Spinal cord (tissue), 10 donors: ENCODE measurements at places on chromosomes 4 and X.

GRCh38 chr4:18934197-18934596, 912.6 kb upstream of the LCORL start:
- no peak for DNase-seq

DNA sequence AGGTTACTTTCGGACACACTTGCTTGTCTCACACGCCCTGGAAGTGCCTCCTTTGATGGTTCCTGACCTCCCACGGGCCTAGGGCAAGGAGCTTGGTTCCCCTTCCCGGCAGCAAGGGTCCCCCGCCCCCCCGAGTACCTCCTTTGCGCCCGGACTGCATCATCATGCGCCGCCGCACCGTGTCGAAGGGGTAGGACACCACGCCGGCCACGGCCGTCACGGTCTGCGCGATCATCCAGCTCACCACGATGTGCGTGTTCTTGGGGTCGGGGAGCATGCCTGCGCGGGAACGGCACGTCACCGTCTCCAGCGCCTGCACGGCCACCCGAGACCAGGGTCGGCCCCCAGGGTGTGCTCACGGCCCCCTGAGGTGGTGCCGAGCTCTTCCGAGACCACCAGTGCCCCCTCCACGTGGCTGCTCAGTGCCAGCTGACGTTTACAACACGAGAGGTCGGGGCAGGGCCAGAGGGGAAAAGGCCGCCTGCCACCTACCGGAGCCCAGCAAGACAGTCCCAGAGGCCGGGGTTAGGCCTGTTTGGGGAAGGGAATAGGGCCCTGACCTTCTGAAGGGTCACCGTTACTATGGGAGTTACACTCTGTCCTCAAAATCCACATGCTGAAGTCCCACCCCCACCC, 4.7 kb downstream of the SLC25A6 start:
- DNase-seq, result no peak

GRCh38 chr4:125319311-125319710, 4.6 kb downstream of the FAT4 start:
- no peak for DNase-seq

- no peak for DNase-seq
These were observed 50.7 kb downstream of the MXRA5 start for GRCh38 chrX:3295731-3296130.

GRCh38 chr4:39022241-39022640, 10.0 kb downstream of the TMEM156 start:
- no peak for DNase-seq

DNA sequence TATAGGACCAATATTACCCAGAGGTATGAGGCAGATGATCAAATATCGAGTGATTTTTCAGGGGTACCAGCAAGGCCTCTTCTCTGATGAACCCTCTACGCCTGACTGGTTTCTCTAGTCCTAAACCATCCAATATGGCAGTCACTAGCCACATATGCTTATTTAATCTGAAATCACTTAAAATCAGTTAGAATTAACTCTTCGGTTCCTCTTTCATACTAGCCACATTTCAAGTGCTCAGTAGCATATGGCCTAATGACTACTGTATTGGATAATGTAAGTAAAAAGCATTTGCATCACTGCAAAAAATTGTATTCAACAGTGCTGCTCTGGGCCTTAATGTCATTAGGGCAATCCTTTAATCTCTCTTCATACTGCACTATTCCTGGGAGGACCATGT, 4.4 kb upstream of the APBB2 start:
- no peak for DNase-seq

DNA sequence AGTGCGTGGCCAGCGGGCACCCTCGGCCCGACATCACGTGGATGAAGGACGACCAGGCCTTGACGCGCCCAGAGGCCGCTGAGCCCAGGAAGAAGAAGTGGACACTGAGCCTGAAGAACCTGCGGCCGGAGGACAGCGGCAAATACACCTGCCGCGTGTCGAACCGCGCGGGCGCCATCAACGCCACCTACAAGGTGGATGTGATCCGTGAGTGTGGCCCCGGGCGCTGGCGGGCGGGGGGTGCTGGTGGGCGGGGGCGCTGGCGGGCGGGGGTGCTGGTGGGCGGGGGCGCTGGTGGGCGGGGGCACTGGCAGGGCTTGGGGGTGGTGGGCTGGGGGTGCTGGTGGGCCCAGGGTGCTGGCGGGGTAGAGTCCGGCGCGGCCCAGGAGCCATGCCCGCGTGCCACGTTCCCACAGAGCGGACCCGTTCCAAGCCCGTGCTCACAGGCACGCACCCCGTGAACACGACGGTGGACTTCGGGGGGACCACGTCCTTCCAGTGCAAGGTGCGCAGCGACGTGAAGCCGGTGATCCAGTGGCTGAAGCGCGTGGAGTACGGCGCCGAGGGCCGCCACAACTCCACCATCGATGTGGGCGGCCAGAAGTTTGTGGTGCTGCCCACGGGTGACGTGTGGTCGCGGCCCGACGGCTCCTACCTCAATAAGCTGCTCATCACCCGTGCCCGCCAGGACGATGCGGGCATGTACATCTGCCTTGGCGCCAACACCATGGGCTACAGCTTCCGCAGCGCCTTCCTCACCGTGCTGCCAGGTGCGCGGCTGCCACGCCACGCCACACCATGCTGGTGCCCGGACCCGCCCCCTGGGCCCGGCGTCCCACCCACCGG, 12.7 kb downstream of the FGFRL1 start:
- no peak for DNase-seq

GRCh38 chr4:5373327-5373726, 322.0 kb downstream of the STK32B start:
- DNase-seq, result no peak

DNA sequence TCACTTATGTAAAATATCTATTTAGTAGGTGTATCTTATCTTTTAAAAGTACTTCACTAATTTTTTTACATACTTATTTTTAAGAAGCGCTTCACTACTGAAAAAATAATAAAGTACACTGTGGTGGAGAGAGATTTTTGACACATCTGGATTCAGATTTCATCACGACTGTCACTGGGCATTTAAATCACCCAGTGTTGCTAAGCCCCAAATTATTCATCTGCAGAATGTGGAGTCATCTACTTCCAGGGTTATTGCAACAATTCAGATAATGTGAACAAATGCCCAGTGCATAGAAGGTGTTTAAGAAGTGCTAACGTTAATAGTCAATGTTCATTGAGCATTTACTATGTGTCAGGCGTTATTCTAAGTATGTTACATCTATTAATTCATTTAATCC, 41.8 kb downstream of the AASDH start:
- DNase-seq, result no peak

GRCh38 chr4:110550260-110550659, 72.6 kb downstream of the PITX2 start:
- DNase-seq, result no peak

- DNase-seq, result no peak
These were observed 57.9 kb upstream of the HPF1 start for GRCh38 chr4:169815606-169816005.

DNA sequence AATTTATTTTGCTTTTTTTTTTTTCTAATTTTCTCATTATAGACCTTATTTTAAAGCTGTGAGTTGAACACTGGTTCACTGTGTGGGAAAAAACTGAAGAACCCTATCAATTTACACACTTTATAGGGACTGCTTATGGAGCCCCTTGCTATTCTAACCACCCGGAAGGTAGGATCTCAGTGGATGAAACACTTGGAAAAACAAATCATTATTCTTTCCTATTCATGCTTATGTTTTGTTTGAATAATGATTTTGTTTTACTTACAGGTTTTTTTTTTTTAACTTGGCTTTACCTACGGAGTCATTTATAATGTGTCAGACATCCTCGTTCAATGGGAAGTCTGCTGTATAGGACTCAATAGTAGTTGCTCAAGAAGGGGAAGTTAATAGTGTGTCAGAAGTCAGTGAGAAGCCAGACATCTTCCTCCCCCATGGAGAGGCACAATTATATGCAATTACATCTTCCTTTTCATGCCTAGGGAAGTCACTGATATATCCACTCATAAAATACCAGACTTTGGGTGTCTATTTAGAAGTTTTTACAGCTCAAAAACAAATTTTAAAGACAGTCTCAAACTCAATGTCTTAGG, 113.2 kb downstream of the ARSF start:
- DNase-seq, result no peak

DNA sequence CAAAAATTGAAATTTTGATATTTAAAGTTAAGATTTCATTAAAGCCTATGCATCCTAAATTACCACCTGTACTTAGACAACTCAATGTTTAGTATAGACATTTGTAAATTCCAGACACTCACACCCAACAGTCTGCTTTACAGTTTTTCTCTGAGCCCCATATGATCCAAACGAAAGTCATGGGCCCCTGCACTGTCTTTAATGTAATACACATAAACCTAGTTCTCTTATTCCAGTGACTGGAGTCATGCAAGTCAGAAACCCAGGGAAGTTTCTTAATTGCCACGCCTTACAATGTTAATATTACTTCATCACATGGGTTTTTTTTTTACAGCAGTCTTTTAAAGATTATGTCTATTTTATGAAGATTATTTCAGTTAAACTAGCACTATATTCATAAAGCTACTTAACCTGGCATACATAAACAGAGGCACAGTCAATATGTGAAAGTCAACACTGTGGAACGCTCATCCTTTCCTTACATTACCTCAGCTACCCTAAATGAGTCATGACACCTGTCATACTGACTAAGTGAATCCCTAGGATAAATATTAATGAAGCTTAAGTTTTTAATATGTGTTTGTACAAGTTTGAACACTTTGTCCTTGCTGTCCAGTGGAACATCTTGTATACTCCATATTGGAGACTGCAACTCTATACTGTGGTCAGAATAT, 67.7 kb upstream of the H2AZ1 start:
- DNase-seq, result no peak

DNA sequence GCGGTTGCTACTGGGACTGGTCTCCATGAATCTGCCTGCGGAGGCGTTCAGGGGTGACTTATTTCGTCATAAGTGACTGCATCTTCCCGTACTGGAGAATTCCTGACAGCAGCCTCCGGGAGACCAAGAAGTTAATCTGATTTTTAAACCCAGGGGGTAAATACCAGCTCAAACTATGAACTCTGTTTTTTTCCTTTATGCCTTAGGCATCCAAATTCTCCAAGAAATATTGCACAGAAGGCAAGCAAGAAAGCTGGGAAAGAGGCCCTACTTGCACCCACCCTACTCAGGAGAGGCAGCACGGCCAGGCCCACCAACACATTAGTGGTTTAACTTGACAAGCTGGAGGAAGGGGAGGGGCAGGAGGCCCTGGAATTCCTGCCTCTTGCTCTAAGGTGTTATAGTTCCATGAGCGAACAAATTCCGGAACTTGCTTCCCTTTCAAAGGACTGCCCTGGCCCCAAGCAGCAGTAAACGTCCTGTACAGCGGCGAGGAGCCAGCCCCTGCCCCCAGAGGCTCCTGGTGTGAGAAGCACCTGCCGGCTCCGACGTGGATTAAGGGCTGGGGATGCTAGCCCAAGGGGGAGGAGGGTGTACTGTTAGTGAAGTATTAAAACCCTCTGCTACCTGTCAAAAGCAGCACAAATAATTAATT, 177.2 kb downstream of the AFAP1 start:
- DNase-seq, result no peak
